T-cell (primary cell): ENCODE measurements at places on chromosomes 3 and 15.

GRCh38 chr3:141150081-141150830 is 81.4 kb upstream of the PXYLP1 start:
- peaks cover 27% of the 10 kb centered on the region for H3K27me3 ChIP-seq
- H3K4me3 ChIP-seq = no peak overlapping the region
- no peaks in the 10 kb centered on the region for H3K4me1 ChIP-seq

GRCh38 chr3:192229866-192230265 is 497.5 kb downstream of the FGF12 start:
- no peaks in the 10 kb centered on the region for H3K36me3 ChIP-seq
- no peak overlapping the region for H3K4me3 ChIP-seq

DNA sequence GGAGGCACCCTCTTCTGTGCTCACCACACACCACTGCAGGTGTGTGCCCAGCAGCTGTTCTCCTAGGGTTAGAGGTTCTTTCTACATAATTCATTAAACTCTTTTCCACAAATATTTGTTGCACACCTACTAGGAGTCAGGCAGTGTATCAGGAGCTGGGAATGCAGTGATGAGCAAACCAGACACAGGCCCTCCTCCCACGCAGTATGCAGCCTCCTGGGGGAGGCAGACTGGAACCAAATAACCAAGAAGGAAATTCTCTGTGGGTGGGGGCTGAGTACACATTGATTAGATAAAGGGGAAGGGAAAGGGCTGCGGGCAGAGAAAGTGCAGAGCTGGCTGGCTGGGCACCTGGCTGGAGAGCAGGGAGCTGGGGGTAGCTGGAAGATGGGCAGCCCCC is 18.5 kb upstream of the C3orf22 start:
- no peaks in the 10 kb centered on the region for H3K4me1 ChIP-seq
- no peaks in the 10 kb centered on the region for H3K36me3 ChIP-seq
- DNase-seq = no peak
- H3K27me3 ChIP-seq = peaks cover 30% of the 10 kb centered on the region
- no peak overlapping the region for H3K27ac ChIP-seq
- no peak overlapping the region for H3K4me3 ChIP-seq

DNA sequence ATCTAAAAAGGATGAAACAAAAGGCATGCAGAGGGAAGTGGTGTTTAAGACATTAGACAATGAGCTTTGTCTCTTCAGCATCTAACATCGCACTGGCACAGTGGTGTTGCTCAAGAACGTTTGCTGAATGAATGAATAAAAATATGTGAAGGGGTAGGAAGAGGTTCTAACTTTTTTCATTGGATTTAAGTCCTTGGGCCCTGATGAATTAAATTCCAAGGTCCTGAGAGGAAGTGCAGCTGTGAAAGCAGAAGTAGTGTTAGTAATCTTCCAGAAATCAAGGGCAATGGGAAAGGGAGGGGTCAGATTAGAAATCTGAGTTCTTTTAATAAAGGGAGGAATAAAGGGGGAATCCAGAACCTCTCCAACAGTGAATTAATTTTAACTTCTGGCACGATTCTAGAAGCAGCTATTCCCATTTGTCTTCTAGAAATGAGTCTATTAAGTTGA is 29.6 kb downstream of the TLNRD1 start:
- H3K4me3 ChIP-seq = no peak overlapping the region
- no peak overlapping the region for H3K27ac ChIP-seq

GRCh38 chr15:73882761-73883419 is 9.5 kb downstream of the TBC1D21 start:
- H3K4me1 ChIP-seq = no peaks in the 10 kb centered on the region
- no peak overlapping the region for H3K4me3 ChIP-seq
- no peak overlapping the region for H3K27ac ChIP-seq
- DNase-seq = no peak

- no peak for DNase-seq
- no peaks in the 10 kb centered on the region for H3K4me1 ChIP-seq
- H3K4me3 ChIP-seq = no peak overlapping the region
- H3K27me3 ChIP-seq = no peaks in the 10 kb centered on the region
- H3K27ac ChIP-seq = no peak overlapping the region
- no peaks in the 10 kb centered on the region for H3K36me3 ChIP-seq
Observed at GRCh38 chr3:159593927-159594605, 394.6 kb upstream of the IL12A start.

DNA sequence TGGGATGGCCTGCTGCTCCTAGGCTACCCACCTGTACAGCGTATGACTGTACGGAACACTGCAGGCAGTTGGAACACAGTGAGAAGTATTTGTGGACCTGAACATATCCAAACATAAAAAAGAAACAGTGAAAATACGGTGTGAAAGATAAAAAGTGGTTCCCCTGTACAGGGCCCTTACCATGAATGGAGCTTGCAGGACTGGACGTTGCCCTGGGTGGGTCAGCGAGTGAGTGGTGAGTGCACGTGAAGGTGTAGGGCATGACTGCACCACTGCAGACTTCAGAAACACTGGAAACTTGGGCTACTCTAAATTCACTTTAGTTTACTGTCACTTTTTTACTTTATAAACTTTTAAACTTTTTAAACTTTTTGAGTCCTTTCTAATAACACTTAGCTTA is 71.2 kb upstream of the SLC6A6 start:
- H3K27me3 ChIP-seq = no peaks in the 10 kb centered on the region
- DNase-seq = no peak
- H3K27ac ChIP-seq = no peak overlapping the region

DNA sequence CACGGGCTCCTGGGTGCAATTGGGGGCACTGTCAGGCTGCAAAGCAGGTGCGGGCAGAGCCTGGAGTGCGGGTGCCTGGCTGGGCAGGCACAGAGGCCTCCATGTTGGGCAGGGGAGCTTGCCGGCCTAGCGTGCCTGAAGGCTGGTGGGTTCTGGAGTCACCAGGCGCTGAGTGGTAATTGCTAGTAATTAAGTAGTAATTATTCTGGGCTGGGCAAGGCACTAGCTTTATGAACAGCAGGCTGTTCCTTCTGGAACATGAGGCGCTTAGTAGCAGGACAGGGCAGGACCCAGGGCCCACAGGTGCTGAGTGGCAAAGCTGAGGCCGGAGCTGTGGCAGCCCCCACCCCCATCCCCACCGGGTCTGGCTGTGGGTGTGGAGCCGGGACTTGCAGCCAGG is 25.3 kb downstream of the PLXNA1 start:
- no peaks in the 10 kb centered on the region for H3K36me3 ChIP-seq
- H3K27ac ChIP-seq = no peak overlapping the region
- no peaks in the 10 kb centered on the region for H3K4me1 ChIP-seq
- DNase-seq = no peak

- no peak overlapping the region for H3K27ac ChIP-seq
- no peak overlapping the region for H3K4me3 ChIP-seq
- peaks cover 3% of the 10 kb centered on the region for H3K27me3 ChIP-seq
- H3K4me1 ChIP-seq = no peaks in the 10 kb centered on the region
- no peak for DNase-seq
- H3K36me3 ChIP-seq = no peaks in the 10 kb centered on the region
Observed at GRCh38 chr3:132209855-132210254, 107.4 kb upstream of the ACP3 start.

DNA sequence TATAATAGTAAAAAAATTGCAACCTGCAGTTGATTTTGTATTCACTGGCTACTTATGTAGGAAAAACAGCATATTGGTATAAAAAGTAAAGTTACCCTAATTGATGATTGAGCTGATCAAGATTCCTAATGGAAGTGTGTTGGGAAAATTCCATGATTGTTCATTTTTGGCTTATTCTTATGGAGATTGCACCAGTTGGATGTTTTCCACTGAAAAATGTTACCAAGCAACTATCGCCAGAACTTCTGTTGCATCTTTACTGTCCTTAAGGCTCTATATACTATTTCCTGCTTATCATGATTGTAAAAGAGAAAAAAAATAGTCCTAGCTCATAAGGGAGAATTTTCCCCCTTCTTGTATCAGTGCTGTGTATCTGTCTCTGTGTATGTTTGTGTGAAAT is 48.6 kb downstream of the SLC25A26 start:
- H3K4me3 ChIP-seq = no peak overlapping the region
- no peak overlapping the region for H3K27ac ChIP-seq
- H3K4me1 ChIP-seq = no peaks in the 10 kb centered on the region
- no peaks in the 10 kb centered on the region for H3K27me3 ChIP-seq

DNA sequence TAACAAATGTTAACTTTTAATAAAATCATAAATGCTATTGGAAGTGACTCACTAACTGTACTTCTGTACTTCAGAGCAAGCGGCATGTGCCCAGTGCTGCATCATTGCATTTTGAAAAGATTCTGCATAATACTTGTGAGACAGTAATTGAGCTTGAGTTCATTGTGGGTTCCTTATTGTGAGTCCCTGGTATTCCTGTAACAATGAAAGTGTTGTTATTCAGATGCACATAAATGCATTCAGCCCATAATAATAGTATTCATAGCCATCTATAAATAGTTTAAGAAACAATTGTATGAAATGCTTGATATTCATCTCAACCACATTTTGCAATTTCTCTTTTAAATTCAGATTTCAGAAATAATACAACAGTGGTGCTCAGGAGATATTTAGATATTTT is 976.4 kb downstream of the CADM2 start:
- no peak overlapping the region for H3K27ac ChIP-seq
- DNase-seq = no peak
- no peaks in the 10 kb centered on the region for H3K36me3 ChIP-seq
- H3K4me1 ChIP-seq = no peaks in the 10 kb centered on the region
- H3K27me3 ChIP-seq = no peaks in the 10 kb centered on the region

DNA sequence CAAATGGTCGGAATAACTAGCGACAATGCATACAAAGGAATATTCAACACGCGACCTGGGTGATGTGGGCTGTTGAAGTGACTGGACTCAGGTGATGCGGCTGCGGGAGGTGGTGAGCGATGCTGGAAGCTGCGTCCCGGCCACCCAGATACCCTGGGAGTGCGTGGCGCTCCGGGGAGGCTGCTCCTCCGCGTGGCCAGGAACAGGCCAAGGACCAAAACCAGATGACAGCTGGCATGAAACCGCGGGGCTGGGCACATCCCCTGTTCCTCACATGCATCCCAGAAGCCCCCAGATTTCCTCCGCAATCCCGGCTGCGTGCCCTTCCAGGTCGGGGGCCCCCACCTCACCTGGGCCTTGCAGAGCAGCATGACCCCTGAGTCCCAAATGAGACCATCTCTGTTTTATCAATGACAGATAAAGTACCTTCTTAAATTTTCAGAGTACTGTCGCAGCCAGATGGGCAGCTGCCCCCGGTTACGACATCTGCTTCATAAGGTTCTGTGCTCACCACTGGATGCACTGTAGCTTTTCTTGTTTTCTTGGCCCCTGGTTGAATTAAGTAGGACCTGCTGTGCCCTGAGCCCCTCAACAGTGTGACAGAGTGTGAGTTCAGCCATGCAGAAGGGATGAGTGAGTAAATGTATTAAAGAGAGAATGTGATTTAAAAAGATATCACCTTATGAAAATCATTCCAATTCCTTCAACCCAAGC is 278.2 kb downstream of the GABRG3 start:
- H3K4me3 ChIP-seq = no peak overlapping the region
- H3K27ac ChIP-seq = no peak overlapping the region
- H3K36me3 ChIP-seq = no peaks in the 10 kb centered on the region
- H3K27me3 ChIP-seq = peaks cover 3% of the 10 kb centered on the region
- no peak for DNase-seq
- no peaks in the 10 kb centered on the region for H3K4me1 ChIP-seq

GRCh38 chr3:197942956-197943556 is 6.9 kb upstream of the RPL35A start:
- DNase-seq = no peak
- no peak overlapping the region for H3K27ac ChIP-seq
- H3K4me3 ChIP-seq = no peak overlapping the region

GRCh38 chr3:18420555-18420954 is 4.6 kb downstream of the SATB1 start:
- H3K4me3 ChIP-seq = no peak overlapping the region
- H3K27me3 ChIP-seq = peaks cover 4% of the 10 kb centered on the region
- no peak for DNase-seq
- H3K27ac ChIP-seq = peak overlapping the region; percentile 26

- H3K4me1 ChIP-seq = no peaks in the 10 kb centered on the region
- H3K27ac ChIP-seq = no peak overlapping the region
- no peak for DNase-seq
- no peaks in the 10 kb centered on the region for H3K27me3 ChIP-seq
- H3K36me3 ChIP-seq = no peaks in the 10 kb centered on the region
Observed at GRCh38 chr3:197076415-197076814, 46.8 kb upstream of the MELTF start.

DNA sequence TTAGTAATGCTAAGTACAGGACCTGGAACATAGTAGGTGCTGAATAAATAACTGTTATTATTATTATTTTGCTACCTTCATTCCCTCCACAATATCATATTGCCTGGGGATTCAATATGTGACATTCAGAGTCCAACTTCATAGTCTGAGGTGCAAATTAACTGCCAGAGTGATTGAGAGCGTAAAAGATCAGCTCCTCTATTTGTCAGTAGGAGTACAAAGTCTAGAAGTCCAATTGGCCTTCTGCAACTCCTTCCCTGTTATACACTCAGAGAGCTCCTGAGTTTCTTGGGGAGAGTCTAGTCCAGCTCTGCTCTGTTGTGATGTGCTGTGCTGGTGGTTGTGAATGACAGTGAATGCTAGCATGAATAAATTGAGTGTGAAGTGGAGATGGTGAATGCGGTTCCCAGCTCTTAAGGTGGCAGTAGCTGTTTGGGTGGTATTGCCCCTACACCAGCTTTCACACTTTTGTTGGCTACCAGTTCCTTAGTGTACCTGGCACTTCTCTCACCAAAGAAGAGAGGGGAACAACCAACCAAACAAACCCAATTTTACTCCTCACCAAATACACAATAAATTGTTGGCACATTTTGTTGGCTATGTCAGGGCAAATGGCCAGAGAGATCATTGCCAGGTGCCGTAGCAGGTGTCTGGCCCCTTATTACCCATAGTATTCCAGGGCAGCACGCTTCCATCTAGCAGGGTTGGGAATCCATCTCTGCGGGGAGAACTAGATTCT is 270.1 kb upstream of the TBL1XR1 start:
- H3K27ac ChIP-seq = no peak overlapping the region
- H3K4me3 ChIP-seq = no peak overlapping the region
- no peak for DNase-seq

- H3K4me3 ChIP-seq = no peak overlapping the region
- no peaks in the 10 kb centered on the region for H3K36me3 ChIP-seq
Observed at GRCh38 chr3:184282941-184283340, 7.1 kb downstream of the ECE2 start.

DNA sequence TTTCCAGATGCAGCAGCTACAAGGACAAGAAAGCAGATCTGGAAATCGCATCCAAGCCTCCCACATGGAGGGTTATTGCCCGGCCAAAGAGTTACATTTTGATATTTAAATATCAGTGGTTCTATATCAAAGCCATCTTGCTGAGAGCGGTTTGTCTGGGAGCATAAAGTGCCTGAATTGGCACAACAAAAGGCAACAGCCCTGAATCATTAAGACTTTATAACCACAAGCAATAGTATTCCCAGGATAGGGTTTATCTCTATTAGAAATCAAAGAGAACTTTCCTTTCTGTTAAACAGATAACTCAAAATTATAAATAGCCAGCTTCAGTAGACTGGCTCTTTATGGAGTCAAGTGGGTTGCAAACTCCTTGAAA is 564.7 kb downstream of the ROBO1 start:
- no peaks in the 10 kb centered on the region for H3K27me3 ChIP-seq
- H3K4me1 ChIP-seq = no peaks in the 10 kb centered on the region
- no peaks in the 10 kb centered on the region for H3K36me3 ChIP-seq
- no peak overlapping the region for H3K27ac ChIP-seq
- no peak overlapping the region for H3K4me3 ChIP-seq

- H3K4me3 ChIP-seq = no peak overlapping the region
- H3K36me3 ChIP-seq = no peaks in the 10 kb centered on the region
- H3K4me1 ChIP-seq = no peaks in the 10 kb centered on the region
- no peak for DNase-seq
Observed at GRCh38 chr3:118990823-118991560, 43.7 kb downstream of the IGSF11 start.

GRCh38 chr3:116741467-116741866 is 31.9 kb downstream of the TUSC7 start:
- H3K4me3 ChIP-seq = no peak overlapping the region
- no peaks in the 10 kb centered on the region for H3K4me1 ChIP-seq
- H3K27me3 ChIP-seq = no peaks in the 10 kb centered on the region
